ENCODE measurements at places on chromosomes 7 and 10.

DNA sequence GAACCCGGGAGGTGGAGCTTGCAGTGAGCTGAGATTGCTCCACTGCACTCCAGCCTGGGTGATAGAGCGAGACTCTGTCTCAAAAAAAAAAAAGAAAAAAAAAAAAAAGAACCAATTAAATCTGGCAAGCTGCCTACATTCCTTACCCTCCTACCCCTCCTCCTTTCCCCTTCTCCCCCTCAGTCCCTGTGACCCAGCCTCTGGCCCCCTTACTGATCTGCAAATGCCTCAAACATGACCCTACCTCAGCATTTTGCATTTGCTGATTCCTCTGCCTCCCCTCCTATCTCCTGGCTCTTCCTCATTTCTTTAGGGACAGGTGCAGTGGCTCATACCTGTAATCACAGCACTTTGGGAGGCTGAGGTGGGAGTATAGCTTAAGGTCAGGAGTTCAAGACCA lies 19.3 kb downstream of the CDHR3 start:
- ATAC-seq = no peak

DNA sequence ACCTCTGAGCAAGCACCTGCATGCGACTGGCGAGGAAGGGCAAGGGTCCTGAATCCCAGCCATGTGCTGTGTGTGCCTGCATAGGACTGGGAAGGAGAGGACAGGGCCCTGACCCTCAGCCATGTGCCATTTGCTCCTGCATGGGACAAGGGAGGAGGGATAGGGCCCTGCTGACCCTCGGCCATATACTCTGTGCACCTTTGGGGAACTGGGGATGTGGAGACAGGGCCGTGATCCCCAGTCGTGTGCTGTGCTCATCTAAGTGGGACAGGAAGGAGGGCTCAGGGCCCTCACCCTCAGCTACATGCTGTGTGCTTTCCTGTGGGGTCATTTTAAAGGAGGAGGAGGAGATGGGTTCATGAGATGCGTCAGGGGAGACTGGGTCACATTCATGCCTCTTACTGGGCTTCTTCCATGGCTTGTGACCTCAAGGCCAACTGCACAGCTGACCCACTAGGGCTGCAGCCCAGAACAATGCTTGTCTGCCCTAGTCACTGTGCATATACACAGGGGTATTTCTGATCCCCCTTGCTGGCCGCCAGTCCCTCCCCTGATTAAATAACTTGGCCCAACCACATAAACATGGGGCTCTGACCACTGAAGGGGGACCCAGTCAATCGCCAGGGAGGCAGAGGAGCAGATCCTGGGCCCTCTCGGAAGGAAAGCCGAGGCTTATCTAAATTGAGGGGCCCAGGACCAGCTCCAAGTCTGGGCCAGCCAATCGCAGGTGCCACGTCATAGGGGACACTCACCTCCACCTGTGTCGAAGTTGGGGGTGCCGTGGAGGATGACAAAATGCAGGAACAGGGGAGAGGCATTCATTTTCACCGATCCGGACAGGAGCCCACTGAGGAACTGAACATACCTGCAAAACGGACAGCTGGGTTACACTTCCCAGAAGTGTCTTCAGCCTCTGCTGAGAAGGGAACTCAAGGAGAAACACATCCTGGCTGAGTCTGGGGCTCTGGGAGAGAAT lies 167.3 kb downstream of the TNS3 start:
- no peak for ATAC-seq

DNA sequence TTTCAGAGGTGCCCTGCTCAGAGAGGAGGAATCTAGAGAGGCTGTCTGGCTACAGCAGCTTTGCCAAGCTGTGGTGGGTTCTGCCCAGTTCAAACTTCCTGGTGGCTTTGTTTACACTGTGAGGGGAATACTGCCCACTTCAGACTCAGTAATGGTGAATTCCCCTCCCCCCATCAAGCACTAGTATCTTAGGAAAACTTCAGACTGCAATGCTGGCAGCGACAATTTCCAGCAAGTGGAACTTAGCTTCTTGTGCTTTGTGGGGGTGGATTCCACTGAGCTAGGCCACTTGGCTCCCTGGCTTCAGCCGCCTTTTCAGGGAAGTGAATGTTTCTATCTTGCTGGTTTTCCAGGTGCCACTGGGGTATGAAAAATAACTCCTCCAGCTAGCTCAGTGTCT lies 42.8 kb downstream of the CYP2C8 start:
- no peak for ATAC-seq

DNA sequence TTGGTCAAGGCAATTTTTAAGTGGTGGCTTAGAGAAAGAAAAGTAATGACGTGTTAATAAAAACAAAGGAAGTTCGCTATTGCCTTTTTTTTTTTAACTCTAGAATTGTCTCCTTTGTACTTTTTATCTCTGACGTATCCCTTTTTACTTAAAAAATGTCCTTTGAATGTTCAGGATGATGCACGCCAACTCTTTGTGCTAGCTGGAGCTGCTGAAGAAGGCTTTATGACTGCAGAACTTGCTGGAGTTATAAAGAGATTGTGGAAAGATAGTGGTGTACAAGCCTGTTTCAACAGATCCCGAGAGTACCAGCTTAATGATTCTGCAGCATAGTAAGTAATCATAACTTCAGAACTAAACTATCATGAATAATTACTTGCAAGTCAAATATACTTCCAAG lies 64.4 kb downstream of the GNAI1 start:
- no peak for ATAC-seq

DNA sequence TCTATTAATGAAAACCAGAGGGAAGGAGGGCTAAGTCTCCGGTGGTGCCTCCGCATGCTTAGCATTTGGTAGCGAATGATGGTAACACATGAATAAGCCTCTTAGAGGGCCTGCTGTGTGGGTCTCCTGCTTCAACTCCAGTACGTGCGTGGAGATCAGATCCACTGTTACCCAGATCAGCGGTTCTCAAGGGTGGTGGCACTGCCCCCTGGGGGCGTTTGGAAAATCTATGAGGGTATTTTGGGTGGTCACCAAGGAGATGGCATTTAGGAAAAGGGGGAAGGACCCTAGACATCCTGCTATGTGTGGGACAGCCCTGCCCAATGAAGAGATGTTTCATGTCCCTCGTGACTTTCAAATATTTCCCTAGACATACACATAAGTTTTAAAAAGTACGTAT lies 57.1 kb upstream of the TM9SF3 start:
- no peak for ATAC-seq

DNA sequence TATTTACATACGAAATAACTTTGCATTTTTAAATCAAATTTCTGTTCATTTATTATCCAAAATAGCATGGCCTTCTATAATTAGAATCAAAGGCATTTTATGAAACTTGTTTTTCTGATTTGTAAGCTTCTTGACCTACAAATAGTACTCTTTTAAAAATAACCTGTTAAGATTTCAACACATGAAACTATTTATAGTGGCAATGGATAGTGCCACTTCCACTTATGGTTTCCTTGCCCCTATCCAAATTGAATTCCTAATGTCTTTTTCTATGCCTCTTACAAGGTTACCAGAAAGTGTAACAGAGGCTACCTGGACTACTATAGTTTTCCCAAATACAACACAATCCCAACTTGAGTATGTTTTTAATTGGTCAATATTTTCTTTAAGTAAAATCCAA lies 263.5 kb downstream of the SEMA3D start:
- no peak for ATAC-seq

DNA sequence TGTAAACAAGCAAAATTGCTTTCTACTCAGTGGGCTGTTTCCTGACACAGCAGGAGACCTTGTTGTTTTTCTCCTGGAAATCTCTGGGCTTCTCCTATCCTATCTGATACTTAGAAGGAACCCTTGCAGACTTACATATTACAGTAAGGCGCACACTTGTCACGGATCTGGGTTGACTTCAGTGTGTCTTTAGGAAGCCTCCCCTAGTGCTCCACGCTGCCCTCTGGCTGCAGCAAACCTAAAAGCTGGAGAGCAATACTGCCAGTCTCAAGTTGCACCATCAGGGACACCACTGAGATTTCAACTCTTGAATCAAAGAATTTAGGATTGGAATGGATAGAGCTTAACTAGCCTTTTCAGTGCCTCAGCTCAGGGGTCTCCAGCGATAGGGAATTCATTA lies 495.3 kb downstream of the LRMDA start:
- no peak for ATAC-seq
